ENCODE measurements at places on chromosomes 13 and 19. TPM values are rescaled to one million over a fixed set of nuclear protein-coding genes. Genes with fewer than 3 reads are reported as not detected.

DNA sequence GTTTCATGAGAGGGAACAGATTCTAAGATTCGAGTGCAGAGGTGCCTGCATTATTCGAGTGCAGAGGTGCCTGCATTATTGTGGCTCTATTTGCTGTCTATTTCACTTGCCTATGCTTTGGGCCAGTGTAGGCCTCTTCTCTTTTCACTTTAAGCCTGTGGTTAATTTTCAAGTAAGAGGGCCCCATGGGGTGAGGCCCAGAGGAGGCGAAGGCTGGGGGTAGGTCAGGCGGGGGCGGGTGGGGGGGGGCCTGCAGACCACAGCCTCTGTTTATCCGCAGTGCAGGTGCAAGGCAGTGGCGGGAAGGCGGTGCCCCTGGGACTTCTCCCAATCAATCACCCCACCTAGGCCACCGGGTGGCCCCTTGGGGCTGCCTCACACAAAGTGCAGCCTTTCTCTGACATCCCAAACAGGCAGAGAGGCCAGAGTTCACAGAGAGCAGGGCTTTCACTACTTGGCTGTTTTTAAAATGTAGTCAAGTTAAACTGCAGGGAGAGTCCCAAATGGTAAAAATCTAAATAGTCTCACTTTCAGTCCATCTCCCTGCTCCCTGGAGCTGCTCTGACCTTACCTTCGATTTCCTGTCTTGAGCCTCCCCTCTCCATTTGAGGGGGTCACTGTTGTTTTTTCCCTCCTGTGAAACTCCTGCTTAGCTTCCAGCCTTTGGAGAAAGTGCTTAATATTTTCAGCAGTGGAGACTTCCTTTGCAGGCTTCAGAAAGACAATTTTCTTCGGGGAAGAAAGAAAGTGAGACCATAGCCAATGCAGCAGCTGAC lies 249.0 kb downstream of the DLEU7 start:
- DNase-seq: no peak
- peak overlapping the region; percentile 74 for H3K27ac ChIP-seq
- no peaks in the 10 kb centered on the region for H3K27me3 ChIP-seq
- H3K36me3 ChIP-seq: no peaks in the 10 kb centered on the region

- no peaks in the 10 kb centered on the region for H3K27me3 ChIP-seq
- H3K4me1 ChIP-seq: no peaks in the 10 kb centered on the region
- H3K36me3 ChIP-seq: peaks cover 75% of the 10 kb centered on the region
- no peak overlapping the region for H3K4me3 ChIP-seq
- no peak overlapping the region for H3K27ac ChIP-seq
These were observed 17.3 kb downstream of the MPND start for GRCh38 chr19:4360641-4361151.

- no peaks in the 10 kb centered on the region for H3K27me3 ChIP-seq
- no peak for DNase-seq
- no peaks in the 10 kb centered on the region for H3K36me3 ChIP-seq
These were observed 138.3 kb upstream of the RFC3 start for GRCh38 chr13:33679658-33680012.

DNA sequence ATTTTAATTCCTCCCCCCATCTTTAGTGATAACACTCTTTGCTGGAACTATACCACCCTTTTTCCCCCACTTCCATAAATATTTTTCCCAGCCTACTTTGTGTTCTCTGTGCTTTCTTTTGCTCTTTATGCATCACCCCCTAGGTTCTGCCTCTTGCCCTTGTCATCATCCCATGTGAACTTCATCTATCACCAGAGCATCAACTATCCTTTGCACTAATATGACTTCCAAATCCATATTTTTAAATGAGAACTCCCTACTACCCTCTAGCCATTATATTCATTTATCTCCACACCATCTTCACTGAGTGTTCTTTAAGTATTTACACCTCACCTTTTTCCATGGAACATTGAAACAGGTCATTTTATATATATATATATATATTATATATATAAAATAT lies 452.7 kb downstream of the FOXO1 start:
- no peaks in the 10 kb centered on the region for H3K27me3 ChIP-seq
- H3K4me3 ChIP-seq: no peak overlapping the region
- H3K27ac ChIP-seq: no peak overlapping the region
- H3K4me1 ChIP-seq: no peaks in the 10 kb centered on the region
- no peak for DNase-seq

DNA sequence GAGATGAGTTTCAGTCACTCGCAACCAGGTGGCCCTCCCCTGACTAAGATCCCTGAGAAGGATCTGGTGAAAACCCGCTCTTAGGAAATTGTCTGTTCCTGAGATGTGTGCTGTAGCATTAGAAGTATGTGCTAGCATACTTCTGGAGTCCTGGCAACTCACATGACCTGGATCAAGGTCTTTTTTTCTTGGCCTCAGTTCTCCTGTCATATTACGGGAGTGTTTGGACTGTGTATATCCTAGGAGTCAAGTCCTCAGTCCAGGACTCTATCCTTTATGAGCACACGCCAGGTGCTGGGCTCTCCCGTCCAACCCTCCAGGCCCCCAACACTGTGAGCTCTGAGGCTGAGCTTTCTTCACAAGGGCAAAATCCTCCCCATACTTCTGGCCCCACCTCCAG lies 156.4 kb downstream of the UQCRFS1 start:
- H3K36me3 ChIP-seq: no peaks in the 10 kb centered on the region
- no peak overlapping the region for H3K27ac ChIP-seq
- H3K27me3 ChIP-seq: no peaks in the 10 kb centered on the region
- no peaks in the 10 kb centered on the region for H3K4me1 ChIP-seq

GRCh38 chr13:73929287-73929932 lies 204.8 kb downstream of the KLF12 start:
- no peaks in the 10 kb centered on the region for H3K36me3 ChIP-seq
- no peak overlapping the region for H3K27ac ChIP-seq
- no peaks in the 10 kb centered on the region for H3K4me1 ChIP-seq
- H3K4me3 ChIP-seq: no peak overlapping the region
- no peak for DNase-seq
- H3K27me3 ChIP-seq: no peaks in the 10 kb centered on the region

DNA sequence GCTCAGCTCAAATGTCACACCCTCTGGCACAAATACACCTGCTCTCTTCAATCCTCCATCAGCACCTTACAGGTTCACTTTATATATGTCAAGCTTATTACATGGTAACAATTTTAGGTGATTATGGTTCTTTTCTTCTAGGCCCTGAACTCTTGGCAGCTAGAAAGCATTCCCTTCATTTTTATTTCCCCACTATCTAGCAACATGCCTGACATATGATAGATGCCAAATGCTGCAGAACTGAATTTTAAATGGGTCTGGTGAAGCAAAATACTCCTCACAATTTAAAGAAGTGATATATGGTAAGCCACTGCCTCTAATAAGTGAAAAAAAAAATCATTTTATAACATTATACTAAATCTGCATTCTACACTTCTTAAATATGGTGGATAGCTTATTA lies 95.2 kb downstream of the USP12 start:
- H3K27ac ChIP-seq: no peak overlapping the region
- no peak overlapping the region for H3K4me3 ChIP-seq

- no peaks in the 10 kb centered on the region for H3K4me1 ChIP-seq
- no peaks in the 10 kb centered on the region for H3K36me3 ChIP-seq
- DNase-seq: no peak
- H3K27ac ChIP-seq: no peak overlapping the region
- no peak overlapping the region for H3K4me3 ChIP-seq
These were observed 115.7 kb upstream of the STARD13 start for GRCh38 chr13:33401238-33401637.

DNA sequence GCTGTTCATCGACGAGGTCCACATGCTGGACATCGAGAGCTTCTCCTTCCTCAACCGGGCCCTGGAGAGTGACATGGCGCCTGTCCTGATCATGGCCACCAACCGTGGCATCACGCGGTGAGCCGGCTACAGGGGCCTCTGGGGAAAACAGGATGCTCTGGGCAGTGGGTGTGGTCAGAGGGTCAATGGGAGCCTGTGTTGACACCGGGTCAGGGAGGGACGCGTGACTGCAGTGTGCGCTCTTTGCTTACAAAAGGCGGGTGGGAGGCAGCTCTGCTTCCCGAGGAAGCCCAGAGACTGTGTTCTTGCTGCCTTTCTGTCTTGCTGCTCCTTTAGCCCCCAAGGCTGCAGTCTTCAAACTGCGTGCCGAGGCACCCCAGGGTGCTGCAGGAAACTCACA lies 5.7 kb downstream of the LHB start:
- H3K27ac ChIP-seq: no peak overlapping the region
- no peaks in the 10 kb centered on the region for H3K27me3 ChIP-seq
- H3K36me3 ChIP-seq: peaks cover 76% of the 10 kb centered on the region
- H3K4me3 ChIP-seq: no peak overlapping the region

DNA sequence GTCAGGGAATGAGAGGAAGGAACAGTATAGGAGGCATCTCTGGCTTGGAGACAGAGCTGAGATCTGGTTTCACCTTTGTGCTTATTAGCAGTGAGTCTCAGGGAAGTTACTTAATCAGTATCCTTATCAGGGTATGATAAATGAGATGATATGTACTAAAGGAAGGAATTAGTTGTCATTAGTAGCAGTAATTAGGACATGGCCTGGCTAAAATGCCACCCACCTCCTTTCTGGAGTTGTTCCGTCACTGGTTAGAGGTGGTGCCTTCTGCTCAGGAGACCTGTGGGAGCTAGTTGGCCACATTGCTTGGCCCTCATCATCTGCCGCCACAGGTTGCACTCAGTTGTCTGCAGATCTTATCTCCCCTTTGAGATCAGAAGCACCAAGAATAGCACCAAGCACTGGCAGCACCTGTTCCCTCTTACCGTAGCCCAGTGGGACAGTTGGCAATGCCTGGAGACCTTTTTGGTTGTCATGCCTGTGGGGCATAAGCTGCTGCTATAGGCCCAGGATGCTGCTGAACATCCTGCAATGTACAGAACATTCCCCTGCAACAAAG lies 4.7 kb downstream of the GPATCH1 start:
- no peak overlapping the region for H3K4me3 ChIP-seq
- H3K36me3 ChIP-seq: peaks cover 20% of the 10 kb centered on the region
- no peak overlapping the region for H3K27ac ChIP-seq

The NOVA2 gene
- total RNA-seq: 0.09 TPM
